ENCODE measurements at places on chromosomes 1 and 21.

DNA sequence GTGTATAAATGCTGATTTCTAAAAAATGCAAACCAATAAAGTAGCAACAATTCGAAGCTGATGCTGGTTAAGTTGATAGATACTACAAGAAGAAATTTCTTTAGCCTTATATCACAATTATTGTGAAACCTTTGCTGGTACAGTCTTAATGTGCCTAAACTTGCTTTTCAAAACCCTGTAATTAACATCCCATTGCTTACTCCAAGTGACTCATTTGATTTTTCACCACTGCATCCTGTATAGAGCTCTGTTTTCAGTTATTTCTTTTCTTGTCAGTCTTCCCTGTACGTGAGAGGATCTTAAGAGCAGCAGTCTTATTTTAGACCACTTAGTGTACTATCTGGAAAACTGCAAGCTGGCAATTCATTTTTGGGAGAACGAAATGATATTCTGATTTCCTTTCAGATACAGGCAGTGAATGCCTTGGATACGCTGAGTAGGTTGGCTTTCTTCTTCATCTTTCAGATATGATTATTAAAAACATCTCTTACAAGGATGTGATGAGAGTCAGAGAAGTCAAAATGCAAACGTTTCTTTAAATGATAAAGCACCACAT, 210.3 kb downstream of the KCTD3 start:
- peak; percentile 3 for DNase-seq

GRCh38 chr1:9203511-9203982, 31.0 kb upstream of the H6PD start:
- DNase-seq: no peak

- no peak for DNase-seq
Measured at GRCh38 chr1:59653968-59654367, 160.8 kb upstream of the HOOK1 start.

- no peak for DNase-seq
Measured at GRCh38 chr1:6069573-6069972, 23.9 kb downstream of the KCNAB2 start.

GRCh38 chr1:229262239-229262638, 8.7 kb upstream of the RAB4A start:
- no peak for DNase-seq

DNA sequence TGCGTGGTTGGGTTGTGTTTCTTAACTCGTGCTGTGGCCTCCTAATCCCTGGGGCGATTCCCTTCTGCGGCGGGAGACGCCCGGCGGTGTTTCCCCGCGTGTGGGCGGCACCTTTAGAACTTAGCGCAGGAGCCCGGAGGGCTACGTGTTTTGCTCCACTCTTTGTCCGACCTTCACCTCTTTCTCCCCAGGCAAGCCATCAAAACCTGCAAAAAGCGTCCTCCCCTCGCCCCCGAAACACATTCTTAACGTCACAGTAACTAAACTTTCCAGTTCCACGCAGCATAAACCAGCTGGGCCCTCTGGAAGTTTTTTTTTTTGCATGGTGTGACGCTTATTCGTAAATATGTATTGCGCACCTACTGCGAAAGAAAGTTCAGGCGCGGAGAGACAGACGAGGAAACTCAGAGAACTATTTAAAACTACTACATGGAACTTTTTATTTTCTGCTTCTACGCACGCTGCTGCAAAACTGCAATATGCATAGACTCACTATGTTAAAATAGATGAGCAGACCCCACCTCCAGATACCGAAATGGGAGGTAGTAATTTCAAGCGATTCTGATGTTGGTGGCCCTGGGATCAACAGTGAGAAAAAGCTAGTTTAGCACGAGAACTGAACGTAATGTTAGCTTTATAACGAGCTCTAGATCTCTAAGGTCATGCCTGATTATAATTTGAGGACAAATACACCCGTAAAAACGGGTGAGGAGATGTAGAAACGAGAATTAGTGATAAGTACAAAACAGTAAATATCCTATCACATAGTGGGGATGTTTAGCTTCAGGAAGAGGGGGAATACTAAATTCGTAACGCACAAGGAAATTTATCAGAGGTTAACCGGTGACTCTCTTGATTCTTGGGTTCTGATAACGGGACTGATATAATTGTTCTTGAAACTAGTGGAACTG, 920 bp downstream of the MTR start:
- peak; percentile 10 for DNase-seq

DNA sequence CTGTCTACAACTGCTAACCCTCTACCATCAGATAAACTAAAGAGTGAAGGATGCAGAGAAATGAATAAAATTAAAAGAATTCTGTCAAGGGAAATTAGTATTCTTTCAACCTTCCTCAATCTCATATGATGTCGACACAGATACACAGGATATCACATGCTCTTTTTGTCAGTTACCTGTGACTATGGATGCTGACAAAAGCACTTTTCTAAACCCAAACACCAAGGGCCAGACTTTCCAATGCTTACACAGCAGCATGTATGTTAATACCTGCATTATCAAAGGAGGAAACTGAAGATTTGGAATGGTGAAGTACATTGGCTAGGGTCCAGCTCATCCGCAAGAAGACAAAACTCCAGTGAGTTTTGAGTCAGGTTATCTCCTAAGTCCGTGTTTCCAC, 294.0 kb downstream of the SMYD3 start:
- DNase-seq: no peak

- no peak for DNase-seq
Measured at GRCh38 chr1:115676498-115677181, 34.9 kb downstream of the VANGL1 start.

GRCh38 chr1:247647864-247648263, 31.7 kb downstream of the OR13G1 start:
- no peak for DNase-seq

DNA sequence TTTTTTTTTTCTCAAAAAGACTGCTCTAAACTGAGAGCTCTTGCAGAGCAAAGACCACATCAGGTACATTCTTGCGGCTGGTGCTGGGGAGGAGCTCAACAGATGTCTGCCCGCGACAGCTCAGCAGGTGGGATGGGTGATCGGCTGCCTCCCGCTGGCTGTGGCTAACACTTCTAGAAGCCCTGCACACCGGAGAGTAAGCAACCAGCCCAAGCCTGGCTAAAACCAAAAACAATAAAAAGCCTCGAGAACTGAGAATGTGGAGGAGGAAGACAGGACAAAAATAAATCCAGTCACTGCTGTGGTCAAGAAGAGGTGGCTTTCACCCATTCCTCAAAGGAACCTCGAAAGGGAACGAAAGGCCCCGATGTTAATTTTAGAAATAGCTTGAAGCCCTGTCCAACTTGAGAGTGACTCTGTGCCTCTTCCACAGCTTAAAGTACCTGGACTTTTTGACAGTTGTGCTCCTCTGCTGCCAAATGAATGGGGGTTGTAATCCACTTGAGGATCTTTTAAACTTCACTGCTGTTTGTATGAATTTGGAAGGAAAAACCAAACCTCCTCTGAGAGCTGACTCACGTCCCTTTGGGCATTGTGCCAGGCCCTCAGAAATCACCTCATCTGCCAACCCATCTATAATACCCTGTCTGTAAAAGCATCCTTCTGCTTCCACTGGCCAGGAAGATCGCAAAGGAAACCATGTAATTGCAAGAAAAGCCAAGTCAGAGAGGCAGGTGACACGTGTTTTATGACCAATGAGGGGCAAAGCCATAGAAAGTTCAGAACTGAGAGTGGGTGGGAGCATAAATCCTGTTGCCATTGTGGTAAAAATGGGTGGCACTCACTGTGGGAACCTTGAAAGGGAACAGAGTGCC, 78.6 kb downstream of the KCNN3 start:
- DNase-seq: peak; percentile 27

- DNase-seq: peak; percentile 38
Measured at GRCh38 chr1:179310291-179310690, 16.7 kb downstream of the SOAT1 start.

DNA sequence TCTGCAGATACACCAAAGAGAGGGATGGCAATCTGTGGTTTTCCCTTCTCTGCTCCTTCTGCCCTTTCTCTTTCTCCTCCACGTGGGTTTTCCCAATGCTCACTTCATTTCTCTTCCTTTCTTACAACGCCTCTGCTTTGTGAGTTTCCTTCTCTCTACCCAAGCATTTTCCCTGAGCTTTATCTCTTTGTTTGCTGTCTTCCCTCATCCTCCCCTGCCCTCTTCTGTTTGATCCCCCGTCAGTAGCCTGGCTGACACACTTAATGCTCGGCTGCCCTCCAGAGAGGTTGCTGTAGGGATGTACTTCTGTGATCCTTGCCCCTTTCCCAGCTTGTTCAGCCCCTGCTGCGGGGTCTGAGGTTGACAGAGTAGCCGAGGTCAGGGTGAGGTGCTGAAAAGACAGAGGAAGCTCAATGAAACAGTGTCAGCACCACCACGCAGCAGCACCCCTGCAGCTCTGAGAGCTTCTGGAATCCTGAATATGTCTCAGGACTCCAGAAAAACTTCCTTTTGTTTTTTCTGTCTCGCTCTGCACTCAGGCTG, 6.0 kb downstream of the EDARADD start:
- DNase-seq: no peak

GRCh38 chr1:215824245-215824644, 257.1 kb downstream of the KCTD3 start:
- peak; percentile 3 for DNase-seq

GRCh38 chr21:17576080-17576835, 36.4 kb downstream of the BTG3 start:
- DNase-seq: no peak

DNA sequence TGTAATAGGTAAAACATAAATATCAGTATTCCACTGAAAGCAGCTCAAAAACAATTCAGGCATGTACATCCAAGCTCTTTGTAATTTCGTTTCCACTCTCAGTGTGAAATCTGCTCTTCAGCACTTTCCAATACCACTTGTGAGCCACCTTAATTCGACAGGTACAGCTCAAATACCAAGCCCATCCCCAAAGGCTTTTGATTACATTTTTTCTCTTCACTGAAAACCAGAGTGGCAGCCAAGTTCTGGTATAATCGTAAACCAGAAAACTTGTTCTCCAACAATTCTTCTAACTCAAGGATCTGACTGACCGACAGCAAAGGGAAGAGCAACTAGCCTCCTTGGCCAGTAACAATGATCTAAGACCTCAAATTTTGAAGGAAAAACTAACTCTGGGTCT, 36.8 kb downstream of the FBXO42 start:
- DNase-seq: no peak

- DNase-seq: no peak
Measured at GRCh38 chr1:221823149-221823548, 81.3 kb upstream of the DUSP10 start.

DNA sequence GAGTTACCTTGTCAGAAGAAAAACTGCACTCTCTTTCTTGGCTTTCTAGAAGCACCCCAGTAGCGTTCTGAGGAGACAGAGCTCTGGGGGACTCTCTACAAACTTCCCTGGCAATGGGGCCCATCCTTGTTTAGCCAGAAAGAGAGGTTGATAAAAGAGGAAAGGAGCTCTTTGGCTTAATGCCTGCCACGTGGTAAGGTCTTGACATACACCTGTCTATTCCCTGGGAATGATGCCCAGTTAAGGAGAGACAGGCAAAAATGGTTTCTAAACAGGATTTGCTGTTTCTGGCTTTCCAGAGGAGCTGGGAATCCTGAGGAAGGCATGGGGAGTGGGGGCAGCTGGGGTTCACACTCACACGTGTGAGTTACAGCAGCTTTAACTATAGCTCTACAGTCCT, 30.2 kb upstream of the IL20 start:
- DNase-seq: no peak

- DNase-seq: no peak
Measured at GRCh38 chr1:85371021-85371420, 93.9 kb downstream of the DDAH1 start.

- DNase-seq: no peak
Measured at GRCh38 chr21:33112681-33113080, 42.7 kb downstream of the OLIG1 start.

GRCh38 chr1:228956864-228957263, 221.6 kb downstream of the RHOU start:
- no peak for DNase-seq

GRCh38 chr1:172540635-172541034, 7.7 kb downstream of the SUCO start:
- no peak for DNase-seq

DNA sequence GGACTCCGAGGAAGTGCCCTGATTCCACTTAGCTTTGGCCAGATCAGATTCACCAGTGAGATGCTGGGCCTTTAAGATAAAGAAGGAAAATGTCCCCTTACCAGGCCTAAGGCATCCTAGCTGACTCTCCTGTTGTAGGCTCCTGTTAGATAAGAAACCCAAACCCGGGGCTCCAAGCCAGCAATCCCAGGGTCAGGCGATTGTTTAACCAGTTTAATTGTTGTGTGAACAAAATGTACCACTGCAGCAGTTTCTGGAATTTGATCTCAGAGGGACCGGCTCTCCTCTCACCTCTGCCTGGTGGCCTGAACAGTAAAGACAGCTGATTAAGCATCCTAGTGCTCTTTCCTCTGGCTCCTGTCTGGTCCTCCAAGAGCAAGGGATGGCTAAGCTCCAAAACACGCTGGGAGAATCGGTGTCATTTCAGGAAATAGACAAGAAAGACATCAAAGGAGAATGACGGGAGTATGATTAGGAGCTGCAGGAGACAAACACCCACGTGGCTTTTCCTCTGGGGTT, 9.3 kb upstream of the KLHDC8A start:
- no peak for DNase-seq

DNA sequence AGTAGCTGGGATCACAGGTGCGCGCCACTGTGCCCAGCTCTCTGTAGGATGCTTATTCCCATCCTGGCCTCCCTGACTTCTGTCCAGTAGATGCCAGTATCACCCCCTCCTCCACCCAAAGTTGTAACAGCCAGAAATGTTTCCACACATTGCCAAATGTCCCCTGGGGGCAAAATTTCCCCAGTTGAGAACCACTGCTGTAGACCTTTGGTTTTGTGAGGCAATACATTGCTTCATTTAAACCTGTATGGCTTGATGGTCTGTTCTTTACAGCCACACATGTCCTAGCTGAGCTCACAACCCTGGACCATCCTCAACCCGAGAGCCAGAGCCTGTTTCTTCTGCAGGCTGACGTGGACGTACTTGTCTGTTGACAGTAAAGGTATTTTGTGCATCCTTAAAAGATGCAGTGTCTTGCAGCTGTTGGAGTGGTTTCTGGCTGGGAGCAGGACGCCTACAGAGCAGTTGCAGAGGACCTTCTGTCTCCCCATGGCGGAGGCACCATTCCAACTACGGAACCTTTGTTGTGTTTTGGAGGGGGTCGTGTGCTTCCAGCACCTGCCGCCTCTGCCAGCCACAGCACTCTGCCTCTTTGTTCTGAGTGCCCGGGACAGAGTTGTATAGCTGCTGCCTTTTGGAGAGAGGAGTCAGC, 26.6 kb downstream of the DOP1B start:
- no peak for DNase-seq

DNA sequence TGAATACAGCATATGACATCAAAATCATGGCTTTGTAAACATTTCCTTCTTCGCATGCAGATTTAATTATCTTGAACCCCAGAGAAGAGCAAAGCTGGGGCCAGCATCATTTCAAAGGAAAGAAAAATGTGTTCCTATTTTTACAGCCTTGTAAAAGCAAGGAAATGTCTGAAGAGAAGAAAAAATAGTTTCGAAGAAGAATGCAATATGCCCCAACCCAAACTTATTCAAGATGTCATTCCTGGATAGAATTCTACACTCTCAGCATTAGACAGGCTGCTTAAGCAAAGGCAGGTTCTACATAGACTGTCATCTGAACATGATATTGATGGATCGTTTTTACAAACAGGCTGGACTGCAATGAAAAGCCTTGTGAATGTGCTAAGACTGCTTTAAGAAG, 900.8 kb downstream of the TTLL7 start:
- no peak for DNase-seq

- DNase-seq: no peak
Measured at GRCh38 chr1:115978292-115978941, 2.1 kb downstream of the SLC22A15 start.

- DNase-seq: no peak
Measured at GRCh38 chr1:226384717-226385116, 23.2 kb downstream of the PARP1 start.
